NCI-H1105 (cell line): ENCODE measurements at places on chromosomes 6 and 20.

DNA sequence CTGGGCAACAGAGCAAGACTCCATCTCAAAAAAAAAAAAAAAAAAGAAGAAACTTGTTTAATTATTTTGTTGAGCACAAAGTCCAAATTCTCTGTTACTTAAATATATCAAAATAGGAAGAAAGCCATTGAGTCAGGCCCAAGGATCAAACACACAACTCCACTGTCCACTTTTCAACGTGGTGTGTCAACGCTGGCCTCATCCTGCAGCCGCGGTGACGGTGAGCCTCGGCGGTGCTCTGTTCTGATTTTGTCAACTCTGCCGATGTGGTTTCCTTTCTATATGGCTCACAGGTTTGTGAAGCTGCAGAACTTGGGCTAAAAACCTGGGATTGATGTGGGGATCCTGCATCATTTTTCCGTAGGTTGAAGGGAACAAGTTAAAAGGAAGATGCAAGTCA, 3.2 kb upstream of the SMOC2 start:
- DNase-seq, result no peak

DNA sequence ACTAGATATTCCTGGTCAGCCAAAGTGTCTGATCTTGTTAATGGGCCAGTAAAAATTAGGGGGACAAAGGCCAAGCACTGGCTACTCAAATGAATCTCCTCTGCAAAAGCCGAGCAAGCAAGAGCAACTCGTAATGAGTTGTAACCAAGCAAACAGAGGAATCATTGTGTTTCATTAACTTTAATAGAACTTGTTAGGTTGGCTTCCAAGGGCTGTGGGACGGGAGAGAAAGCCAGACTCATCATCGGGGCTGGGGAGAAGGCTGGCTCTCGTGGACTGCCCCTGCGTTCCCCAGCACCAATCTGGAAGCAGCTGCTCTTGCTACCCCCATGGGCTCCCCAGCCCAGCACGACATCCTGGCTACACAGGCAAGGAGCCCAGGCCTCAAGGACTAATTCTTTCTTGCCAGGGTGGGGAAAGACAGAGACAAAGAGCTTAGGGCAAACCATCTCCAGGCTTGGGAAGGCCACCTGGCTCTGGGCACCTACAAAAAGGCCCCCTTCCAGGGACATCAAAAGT, 10.5 kb upstream of the SCUBE3 start:
- no peak for DNase-seq

- DNase-seq, result no peak
Observed at GRCh38 chr6:112016320-112016719, 37.6 kb upstream of the CCN6 start.

GRCh38 chr20:47198996-47199552, 157.4 kb downstream of the ZMYND8 start:
- DNase-seq, result no peak

GRCh38 chr6:97240222-97240621, 42.8 kb downstream of the MMS22L start:
- no peak for DNase-seq

DNA sequence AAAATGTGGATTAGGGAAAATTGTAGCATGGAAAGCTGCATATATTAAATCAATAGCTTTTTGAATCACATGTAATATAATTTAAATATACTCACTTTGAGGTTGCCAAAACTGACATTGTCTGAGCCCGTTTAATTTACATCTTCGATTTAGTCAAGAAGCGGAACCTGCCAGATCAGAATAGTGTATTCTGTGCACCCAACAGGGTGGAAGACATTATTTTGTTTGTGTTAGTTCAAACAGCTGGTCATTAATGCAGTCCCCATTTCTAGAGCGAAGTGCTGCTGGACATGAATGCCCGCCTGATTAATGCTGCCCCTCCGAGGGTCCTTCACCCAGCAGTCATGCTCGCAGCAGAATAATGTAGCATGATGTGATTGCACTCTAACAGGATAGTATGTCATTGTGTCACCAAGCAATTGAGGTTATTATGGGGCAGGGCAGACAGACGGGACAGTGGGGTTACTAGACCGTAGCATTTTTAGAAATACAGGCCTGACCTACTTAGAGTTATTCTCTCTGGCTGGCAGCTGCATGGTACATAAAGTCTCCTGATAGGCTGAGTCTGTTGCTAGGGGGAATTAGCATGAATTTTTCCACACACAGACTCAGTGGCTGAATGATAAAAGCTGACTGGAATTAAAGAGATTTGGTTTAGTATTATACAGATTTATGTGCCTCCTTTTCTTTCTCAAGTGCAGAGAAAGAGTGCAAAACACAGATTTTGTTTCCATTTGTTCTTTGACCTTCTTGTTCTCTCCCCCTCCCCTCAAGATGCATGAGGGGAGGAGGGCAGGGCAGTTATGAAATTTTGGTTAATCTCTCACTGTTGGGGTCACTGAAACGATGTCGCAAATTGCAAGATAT, 147.1 kb downstream of the PRL start:
- peak; percentile 59 for DNase-seq

DNA sequence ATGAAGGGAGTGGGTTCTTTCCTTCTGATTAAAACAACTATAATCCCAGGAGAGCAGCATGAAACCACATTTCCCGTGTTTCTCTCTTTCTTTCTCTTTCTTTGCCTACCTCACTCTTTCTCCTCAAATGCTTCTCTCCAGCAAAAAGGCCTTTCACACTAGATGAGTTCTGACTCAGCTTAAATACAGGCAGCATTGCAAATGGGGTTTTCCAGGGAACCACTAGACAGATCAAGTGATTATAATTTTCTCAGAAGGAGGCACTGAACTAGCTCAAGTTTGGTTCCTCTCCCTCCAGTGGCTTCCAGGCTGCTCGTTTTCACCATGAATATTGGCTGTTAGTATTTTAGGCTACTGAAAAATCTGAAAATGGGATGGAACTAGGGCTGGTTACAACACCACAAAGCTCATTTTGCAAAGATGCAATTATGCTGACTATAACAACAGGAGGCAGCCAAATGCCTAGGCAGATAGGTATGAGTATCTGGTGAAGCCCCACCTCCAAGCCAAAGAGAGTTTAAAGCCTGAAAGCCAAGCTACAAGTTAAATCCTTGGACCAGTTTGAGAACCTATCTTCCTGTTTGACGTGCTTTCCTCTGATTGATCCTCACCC, 260.0 kb downstream of the MMUT start:
- no peak for DNase-seq

GRCh38 chr6:73264446-73264845, 1.4 kb upstream of the KHDC1 start:
- no peak for DNase-seq

DNA sequence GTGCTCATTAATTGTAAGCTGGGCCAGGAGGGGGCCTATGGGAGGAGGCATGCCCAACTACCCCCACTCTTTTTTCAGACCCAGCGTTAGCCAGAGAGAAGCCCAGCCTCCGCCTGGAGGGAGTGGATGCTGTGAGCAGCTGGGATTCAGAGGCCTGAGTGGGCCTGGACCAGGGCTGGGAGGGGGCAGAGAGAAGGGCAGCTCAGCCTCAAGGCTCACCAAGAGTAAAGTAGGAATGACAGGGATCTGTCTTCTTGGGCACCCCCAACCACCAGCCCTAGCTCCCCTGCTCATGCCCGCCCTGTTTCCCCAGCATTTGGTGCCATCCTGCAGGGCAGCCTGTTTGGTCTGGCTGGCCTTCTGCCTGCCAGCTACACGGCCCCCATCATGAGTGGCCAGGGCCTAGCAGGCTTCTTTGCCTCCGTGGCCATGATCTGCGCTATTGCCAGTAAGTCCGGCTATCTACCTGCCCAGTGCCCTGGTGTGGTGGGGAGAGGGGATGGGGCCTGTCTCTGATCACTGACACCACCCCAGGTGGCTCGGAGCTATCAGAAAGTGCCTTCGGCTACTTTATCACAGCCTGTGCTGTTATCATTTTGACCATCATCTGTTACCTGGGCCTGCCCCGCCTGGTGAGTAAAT, 6.8 kb downstream of the SLC29A1 start:
- DNase-seq, result no peak

GRCh38 chr6:40371095-40371494, 216.1 kb downstream of the LRFN2 start:
- no peak for DNase-seq

DNA sequence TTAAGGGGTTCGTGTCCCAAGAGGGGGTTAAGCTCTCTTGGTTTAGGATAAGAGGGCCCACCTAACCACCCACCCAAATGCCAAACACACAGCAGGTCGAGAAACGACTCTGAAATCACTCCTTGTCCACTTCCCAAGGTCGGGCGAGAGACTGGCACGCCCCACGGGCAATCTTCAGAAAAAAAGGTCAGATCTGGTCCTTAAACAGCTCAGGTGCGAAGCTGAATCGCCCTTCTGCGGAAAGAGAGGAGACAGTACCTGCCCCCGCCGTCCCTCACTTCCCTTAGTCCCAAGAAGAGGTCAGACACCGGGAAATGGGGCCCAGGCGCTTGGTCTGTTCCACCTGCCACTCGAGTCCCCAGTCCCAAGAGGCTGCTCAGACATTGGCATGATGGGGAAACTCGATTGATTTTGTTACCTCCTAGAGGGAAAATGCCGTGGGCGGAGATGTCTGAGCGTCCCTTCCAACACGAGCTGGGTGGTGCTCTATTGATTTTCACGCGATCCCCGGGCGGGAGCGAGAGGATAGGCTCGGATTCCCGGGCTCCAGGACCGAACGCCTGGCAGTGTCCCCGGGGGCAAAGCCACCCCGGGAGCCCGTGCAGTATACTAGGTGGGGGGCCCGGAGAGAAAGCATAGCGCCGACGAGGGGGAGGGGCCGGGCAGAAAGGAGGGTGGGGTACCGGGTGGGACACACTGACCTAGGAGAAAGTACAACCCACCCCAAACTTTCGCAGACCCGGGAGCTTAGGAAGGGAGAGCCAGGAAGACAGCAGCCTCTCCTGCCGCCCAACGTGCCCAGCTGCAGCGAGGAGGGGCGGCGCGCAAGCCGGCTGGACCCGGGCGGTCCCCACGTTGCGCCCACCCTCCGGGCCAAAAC, 1.1 kb upstream of the SAMD5 start:
- DNase-seq, result no peak

DNA sequence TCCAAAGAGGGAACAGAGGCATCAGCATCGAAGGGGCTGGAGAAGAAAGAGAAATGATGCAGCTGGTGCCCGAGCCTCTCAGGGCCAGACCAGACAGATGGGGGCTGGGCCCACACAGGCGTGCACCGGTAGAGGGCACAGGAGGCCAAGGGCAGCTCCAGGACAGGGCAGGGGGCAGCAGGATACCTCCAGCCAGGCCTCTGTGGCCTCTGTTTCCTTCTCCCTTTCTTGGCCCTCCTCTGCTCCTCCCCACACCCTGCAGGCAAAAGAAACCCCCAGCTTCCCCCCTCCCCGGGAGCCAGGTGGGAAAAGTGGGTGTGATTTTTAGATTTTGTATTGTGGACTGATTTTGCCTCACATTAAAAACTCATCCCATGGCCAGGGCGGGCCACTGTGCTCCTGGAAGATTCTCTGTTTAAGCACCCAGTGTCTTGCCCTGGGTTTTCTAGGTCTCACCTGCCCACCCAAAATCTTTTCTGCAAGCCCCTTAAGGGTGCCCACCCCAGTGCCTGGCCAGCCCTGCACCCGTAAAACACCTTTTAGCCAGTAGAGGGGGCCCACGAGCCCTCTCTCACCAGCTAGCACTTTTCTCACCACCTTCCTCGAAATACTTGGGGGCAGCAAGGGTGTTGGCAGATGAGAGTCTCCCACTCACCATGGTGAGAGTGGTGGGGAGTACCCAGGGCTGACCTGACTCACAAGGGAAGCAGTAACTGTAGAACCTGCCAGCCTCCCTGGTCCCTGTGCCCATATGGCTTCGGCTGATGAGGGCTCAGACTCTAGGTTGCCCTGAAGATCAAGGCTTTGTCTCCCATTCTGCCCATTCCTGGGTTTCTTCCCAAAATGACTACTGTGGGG, 35.7 kb upstream of the ID1 start:
- DNase-seq, result peak; percentile 58

GRCh38 chr6:3732345-3733141, 19.0 kb downstream of the PXDC1 start:
- DNase-seq, result peak; percentile 74

DNA sequence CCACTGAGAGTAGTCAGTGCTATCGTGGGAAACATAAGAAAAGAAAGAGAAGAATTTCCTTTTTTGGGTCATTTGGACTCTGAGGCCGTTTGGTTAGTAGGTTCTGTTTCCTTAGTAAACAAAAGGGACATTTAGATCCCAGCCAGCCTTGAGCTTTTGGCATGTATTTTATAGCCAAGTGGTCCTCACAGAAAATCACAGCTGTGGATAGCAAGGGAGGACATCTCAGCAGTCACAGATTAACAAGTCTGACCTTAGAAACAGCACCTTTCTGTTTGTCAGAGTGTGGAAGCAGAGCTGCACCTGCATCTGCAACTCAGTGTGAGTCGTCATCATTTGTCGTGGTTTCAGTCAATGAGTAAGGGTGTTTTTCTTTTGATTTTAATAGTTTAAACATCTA, 40.5 kb downstream of the FAM120B start:
- no peak for DNase-seq

DNA sequence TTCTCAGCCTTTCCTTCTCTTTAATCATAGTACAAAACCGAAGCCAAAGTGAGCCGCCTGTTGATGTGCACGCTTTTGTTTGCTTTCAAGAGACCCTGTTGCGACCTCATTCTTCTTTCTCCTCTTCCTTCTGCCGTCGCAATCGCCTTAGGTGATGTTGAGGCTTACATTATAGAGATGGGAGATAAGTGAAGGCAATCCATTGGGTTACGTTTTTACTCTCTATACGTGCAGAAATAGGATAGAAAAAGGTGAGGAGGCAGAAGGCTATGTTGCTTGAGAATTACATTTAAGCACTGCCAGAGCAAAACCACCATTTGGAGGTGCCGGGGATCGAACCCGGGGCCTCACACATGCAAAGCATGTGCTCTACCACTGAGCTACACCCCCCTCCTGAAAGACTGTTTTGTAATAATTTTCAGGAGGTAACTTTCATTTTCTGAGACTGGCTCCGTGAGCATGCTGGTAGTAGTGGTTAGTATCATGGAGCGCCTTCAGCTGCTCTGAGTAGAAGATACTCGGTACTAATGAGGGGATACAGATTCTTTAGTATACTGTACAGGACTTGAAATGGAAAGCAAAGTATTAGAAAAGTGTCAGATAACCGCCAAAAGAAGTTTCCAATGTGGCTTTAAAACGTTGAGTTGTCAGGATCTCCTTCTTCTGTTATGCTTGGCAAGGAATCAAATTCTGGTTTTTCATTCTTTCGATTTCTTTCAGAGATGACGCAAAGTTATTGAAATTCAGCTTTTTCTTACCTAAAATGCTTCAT, 165.6 kb downstream of the TRIM27 start:
- DNase-seq, result peak; percentile 80

GRCh38 chr6:152462716-152463115, 174.4 kb downstream of the SYNE1 start:
- DNase-seq, result no peak

DNA sequence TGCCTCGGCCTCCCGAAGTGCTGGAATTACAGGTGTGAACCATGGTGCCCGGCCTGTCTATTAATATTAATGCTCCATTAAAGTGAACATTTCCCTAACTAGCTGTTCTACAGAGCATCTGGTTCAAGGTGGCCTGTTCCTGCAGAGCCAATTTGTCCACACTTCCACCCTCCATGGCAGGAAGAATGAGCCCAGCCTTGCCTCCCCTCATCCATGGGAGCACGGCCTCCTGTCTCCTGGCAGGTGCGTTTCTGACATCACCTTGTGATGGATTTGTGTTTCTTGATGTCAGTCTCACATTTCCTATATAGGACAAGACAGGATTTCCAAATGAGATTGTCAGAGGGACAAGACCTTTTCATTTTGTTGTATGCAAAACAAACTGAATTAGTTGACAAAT, 105.7 kb upstream of the FRMD1 start:
- no peak for DNase-seq
